Psoas muscle (tissue), 8 donors: ENCODE measurements at places on chromosomes 5 and 9. TPM values are rescaled to one million over a fixed set of nuclear protein-coding genes. Genes with fewer than 3 reads are reported as not detected.

DNA sequence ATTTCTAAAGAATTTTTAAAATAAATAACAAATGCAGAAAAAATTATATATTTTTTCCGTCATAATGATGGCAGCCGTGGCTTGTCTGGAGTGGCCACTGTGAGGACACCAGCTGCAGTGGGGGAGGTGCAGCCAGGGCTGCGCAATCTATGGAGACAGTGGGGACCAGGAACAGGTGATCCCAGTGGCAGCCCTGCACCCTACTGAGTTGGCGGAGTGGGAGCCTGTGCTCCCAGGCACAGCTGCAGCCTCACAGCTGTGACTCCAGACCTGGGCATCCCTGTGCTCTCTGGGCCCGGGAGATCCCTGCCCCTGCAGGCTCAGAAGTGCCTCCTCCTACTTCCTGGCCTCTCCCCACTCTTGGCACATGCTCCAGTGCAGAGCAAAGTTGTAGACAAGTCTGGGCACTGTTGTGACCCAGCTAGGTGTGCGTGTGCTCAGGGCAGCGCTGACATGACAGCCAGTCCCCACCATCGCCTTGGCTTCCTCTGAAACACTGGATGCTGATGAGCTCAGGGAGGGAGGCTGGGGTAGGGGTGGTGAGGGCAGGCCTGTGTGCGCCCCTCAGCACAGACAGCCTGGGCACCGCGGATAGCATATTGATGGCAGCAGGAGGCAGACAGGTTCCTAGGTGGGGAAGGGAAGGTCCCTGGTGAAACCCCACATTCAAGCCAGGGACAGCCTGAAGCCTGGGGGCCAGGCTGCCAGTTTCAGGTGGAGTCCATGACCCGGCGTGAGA is 96.0 kb upstream of the PRR16 start:
- no peak for DNase-seq

GRCh38 chr5:2914022-2914661 is 162.7 kb upstream of the IRX2 start:
- DNase-seq = no peak

DNA sequence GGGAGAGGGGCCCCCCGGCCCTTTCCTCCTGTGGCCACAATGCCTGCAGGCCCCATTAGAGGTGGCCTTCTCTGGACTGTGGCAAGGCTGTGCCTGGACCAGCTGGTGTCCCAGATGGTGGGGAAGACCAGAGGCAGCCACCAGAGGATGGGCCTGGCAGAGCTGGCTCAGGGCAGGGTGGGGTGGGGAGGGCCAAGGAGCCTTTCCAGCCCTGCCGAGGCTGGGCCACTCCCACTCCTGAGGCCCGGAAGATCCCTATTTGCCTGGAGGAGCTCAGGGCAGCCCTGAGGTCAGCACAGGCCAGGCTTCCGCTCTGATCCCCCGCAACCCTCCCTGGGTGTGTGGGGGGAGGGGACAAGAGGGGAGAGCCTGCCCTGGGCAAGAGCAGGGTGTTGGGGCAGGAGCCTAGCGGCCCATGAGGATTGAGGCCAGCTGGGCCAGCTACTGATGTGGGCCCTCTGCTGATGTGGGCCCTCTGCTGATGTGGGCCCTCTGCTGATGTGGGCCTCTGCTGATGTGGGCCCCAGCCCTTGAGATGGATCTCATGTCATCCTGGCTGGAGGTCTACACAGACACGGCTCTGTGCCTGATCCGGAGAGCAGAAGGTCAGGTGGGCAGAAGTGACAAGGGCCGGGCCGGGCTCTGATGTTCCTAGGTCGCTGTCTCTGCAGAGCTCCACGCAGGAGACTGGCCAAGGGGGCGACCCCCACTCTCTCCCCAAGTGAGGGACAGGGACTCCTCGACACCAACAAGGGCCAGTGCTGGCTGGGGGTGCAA is 6.0 kb downstream of the MRPS2 start:
- no peak for DNase-seq

GRCh38 chr5:133596049-133596448 is 16.3 kb downstream of the FSTL4 start:
- no peak for DNase-seq

- DNase-seq = no peak
Observed at GRCh38 chr9:14412775-14413174, 98.8 kb upstream of the NFIB start.

- DNase-seq = peak; percentile 38
Observed at GRCh38 chr5:77630114-77630680, 8.3 kb downstream of the OTP start.

- no peak for DNase-seq
Observed at GRCh38 chr5:67999391-67999790, 216.2 kb upstream of the PIK3R1 start.

- no peak for DNase-seq
Observed at GRCh38 chr5:156526081-156526925, 199.3 kb downstream of the SGCD start.

DNA sequence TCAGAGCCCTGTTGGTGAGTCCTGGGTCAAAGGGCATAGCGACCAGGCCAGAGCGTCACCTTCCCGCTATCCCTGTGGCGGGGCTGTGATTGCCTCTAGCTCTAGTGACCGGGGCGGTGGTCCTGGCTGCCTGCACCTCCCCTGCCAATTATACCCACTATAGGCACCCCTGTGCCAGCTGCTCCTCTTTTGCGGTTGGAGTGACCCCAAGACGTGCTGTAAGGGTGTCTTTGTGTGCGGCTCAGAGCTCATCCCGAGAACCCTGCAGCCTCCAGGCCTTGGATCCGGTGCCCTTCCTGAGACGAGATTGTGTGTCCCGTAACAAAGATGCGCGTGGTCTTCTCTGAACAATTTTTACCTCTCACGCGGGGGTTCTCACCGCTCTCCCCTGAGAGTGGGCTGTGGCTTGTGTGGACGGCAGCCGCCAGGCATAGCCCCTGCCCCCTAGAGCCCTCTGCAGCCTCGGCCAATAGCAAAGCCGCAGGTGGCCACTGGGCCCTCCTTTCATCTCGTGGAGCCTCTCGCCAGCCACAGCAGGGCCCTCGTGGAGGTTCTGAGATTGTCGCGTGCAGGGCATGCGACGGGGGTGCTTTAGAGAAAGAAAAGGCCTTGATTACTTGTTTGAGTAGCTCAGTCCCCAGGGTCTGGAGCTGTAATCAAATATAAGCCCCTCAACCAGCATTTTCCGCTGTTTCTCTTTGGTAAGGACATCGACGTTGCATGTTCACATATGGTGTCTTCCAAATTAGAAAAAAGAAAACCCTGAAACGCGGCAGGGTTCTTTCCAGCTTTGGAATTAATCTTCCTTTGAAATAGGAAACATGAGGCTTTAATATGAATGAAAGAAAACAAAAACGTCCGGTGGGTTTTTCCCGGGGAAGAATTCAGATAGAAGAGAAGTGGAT is 10.7 kb downstream of the NKD2 start:
- peak; percentile 9 for DNase-seq

DNA sequence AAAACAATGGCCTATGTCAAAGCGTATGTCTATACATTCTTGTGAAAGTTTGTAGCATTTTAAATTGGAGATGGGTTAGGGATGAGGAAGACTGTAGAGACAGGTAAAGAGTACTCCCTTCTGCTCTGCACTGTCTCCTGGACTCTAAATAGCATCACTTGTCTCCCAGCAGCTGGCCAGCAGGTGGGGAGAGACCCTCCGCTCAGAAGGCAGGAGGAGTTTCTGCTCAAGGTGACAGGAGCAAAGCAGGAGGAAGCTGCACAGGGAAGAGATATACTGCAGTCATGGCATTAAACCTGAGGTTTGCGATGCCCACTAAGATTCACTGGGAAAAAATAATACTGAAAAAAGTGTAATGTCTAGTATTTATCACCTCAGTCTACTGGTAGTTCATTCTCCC is 10.7 kb upstream of the ASTN2 start:
- no peak for DNase-seq

- no peak for DNase-seq
Observed at GRCh38 chr5:129857116-129857515, 47.1 kb upstream of the CHSY3 start.

DNA sequence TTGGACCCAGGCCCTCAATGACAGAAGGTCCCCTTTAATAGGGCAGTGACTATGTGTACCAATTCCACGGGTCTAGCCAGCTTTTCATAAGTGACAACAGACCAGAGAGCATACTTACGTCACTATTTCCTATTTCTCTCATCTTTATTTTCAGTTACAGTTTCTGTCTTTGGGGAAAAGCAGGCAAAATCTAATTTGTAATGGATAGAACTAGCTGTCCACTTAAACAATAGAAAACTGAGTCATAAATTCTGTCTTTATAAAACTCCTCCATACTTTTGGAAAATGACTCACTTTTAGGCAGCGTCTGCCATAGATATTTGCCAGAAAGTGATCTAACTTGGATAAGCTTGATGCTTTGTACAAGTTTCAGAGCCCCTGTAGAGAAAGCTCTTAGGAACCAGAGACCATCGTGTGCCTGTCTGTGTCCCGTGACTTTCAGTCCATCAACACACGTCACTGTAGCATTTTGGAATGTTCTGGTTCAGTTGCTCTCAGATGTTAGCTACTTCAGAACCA is 101.9 kb downstream of the F2RL2 start:
- no peak for DNase-seq

GRCh38 chr9:136697821-136698526 is 10.7 kb upstream of the AGPAT2 start:
- no peak for DNase-seq

- DNase-seq = no peak
Observed at GRCh38 chr5:36526537-36526936, 79.9 kb upstream of the SLC1A3 start.

DNA sequence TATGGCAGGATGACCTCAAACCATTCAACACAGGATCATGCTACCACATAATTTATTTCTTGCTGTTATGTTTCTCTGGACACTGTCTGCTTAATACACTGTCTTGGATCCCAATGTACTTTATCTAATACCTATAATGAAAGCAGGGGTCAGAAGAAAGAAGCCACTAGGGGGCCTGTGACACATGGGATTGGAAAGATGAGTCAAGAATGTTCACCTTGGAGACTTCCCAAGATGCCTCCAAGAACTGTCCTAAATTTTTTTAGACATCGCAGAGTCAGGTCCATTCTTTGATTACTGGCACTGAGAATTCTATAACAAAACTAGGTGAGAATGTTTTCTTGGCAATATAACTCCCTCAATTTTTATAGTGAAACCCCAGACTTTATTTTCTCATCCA is 305.8 kb upstream of the SMARCA2 start:
- DNase-seq = no peak

GRCh38 chr9:6243746-6244145 is 28.1 kb downstream of the IL33 start:
- DNase-seq = no peak

GRCh38 chr5:103808464-103809106 is 246.0 kb upstream of the NUDT12 start:
- no peak for DNase-seq

DNA sequence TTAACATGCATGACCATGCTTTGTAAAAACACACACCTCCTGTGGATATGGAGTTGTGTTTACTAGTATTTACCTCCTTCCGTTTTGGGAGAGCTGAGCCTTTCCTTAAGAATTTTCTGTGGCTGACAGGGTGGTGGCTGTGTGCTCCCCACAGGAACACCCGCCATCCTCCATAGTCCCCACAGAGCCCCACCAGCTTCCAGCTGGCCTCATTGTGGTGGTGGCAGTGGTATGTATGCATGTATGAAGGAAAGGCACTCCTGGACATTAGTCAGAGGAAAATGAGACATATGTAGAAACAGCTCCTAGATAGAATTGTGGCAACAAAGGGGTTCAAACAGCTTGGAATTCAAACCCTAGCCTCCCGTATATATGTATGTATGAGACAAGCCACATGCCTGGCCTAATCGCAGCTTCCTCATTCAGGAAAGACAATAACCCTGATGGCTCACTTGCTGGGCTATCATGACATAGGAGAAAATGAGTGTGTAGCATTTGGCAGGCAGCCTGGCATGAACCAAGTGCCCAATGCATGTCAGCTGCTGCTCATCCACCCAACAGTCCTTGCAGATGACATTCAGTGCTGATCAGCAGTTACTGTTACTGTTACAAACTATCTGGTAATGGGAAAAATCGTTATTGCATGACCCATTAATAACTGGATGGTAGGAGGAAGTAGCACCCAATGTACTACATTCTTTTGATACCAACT is 459.7 kb downstream of the EBF1 start:
- no peak for DNase-seq

DNA sequence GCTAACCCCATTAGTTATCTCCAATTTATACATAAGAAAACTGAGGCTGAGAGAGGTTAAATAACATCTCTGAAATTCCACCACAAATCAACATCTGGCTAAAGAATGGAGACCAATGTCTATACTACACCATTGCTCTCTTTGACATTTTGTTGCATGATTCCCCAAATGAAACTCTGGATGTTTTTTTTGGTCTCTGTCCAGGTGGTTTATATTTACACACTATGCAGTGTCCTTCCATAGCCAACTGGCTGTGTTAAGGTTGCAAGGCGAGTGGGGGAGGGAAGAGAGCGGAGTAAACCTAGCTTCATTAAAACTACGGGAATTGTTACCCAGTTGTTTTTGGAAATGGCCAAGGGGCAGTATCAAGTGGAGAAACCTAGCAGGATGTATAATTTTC is 67.2 kb downstream of the KIF4B start:
- DNase-seq = no peak

- no peak for DNase-seq
Observed at GRCh38 chr9:91298311-91298710, 63.4 kb downstream of the AUH start.

DNA sequence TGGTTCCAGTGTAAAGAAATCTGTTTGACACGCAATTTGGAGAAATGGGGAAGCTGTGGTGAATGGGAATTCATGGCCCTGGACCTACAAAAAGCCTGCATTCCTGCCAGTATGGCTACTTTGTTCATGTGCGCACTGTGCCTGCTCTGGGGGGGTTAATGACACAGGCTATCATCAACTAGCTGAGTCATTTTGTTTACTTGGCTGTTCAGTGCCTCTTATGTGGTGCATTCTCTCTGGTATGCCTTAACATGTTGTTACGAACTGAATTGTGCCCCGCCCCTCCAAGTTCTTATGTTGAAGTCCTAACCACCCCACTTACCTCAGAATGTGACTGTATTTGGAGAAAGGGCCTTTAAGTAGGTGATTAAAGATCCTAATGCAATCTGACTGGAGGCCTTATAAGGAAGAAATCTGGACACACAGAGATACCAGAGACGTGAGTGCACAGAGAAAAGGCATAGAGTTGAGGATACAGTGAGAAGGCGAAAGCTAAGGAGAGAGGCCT is 20.4 kb upstream of the UBAP1 start:
- no peak for DNase-seq

DNA sequence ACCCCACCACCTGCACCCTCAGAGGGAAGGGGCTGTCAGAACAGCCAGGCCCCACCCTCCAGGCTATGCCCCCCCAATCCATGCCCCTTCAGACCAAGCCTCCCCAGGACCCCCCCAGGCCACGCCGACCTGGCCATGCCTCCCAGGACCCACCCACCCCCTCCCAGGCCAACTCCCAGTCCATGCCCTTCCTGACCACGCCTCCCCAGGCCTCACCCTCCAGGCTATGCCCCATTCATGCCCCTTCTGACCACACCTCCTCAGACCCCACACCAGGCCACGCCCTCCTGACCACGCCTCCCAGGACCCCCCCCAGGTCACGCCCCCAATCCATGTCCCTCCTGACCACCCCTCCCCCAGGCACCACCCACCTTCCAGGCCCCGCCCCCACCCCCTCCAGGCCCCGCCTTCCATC is 27.6 kb downstream of the TPPP start:
- DNase-seq = no peak

The CCNO gene
- polyA plus RNA-seq = not detected

The TMEM8B gene
- polyA plus RNA-seq = 5.9 TPM

The CCDC171 gene
- 0.35 TPM for polyA plus RNA-seq

The PRDM9 gene
- not detected for polyA plus RNA-seq

The SLC24A2 gene
- polyA plus RNA-seq = 0.01 TPM

The PCDHGA4 gene
- 0.40 TPM for polyA plus RNA-seq

The SEC16A gene
- 27.6 TPM for polyA plus RNA-seq

The CCDC192 gene
- 0.12 TPM for polyA plus RNA-seq

The PRLR gene
- 0.04 TPM for polyA plus RNA-seq

The FAM240B gene
- polyA plus RNA-seq = not detected
